NCI-H2081 (cell line): ENCODE measurements at places on chromosomes 11 and 22.

DNA sequence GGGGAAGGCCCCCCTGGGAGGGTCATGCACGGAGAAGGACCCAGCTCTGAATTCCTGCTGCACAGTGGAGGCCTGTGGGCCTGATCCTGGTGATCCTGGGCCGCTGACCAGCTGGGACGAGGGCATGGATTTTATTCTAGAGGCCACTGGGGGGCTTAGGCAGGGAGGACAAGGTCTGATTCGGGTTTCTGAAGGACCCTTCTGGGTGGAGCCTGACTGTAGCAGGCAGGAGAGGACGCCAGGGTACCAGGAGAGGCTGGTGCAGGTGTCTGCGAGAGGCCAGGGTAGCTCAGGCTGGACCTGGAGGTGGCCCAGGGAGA is 31.3 kb downstream of the MPPED1 start:
- no peak for DNase-seq

DNA sequence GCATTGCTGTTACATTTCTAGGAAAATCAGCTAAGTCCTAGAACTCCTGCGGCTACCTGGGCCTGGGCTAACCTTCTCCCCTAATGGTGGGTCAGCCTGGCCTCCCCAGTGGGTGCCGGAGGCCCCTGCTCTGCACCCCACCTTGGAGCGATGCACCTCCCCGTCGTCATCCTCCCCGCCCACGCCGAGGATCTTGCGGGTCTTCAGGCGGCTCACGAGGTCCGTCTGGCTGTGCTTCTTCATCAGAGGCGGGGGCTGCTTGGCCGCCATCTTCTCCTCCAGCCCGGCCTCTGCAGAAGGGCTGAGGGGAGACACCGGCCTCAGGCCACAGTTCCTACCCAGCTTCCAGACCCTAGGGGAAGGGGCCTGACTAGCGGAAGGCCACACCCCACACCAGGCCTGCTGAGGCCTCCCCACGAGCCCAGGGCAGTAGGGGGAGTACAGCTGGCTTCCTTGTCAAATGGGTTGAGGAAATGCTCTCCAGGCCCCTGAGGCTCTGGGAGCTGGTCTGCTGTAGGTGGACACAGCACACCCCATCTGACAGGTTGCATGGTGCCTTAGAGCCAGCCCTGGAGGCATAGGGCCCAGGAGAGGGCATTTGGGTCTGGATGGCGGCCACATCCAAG is 12.5 kb downstream of the TP53I11 start:
- DNase-seq: no peak

DNA sequence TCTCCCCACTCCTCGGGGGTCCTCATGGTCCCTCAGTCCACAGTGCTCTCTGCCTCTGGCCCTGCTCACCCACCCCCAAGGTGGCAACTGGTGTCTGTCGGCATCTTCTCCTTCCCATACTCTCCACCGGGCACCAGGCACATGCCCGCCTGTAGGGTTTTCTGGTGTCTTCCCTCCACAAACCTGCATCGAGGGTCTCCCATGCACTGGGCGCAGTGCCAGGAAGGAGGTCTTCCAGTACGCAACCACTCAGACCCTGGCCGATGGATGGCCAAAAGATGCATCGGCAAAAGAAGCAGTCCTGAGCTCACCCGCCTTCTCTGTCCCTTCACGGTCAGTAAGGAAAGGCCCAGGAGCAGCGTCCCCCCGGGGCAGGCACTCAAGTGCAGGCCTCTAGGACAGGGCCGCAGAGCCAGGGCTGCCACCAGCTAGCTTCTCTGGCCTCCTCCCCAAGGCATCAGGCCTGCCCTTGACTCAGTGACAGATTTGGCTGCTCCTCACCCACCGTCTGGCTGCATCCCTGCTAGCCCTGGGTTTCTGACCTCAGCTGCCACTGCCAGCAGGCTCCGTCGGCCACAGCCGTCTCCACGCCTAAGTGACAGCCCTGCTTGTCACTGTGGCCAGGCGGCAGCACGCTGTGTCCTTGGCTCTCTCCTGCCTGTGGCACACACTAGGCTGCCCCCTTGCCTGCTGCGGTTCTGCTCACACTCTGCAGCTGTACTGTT is 32.1 kb upstream of the IGSF9B start:
- DNase-seq: no peak

GRCh38 chr22:49400941-49401598 is 426.6 kb downstream of the BRD1 start:
- no peak for DNase-seq

DNA sequence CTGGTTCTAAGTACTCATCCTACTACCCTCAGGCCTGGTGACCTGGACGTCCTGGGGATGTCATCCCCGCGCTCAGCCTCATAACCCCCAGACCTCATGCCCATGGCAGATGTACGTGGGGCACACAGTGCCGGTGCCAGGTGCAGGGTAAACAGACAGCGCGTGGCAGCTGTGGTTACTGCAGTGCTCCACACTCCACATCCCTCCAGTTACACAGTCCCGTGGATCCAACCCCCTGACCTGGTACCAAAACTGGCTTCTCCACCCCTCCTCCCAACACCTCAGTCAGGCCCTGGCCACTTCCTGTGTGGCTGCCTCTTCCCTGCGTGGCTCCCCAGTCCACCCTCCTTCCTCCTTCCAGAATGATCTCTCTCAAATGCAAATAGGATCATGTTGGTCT is 95.2 kb downstream of the DSCAML1 start:
- no peak for DNase-seq

DNA sequence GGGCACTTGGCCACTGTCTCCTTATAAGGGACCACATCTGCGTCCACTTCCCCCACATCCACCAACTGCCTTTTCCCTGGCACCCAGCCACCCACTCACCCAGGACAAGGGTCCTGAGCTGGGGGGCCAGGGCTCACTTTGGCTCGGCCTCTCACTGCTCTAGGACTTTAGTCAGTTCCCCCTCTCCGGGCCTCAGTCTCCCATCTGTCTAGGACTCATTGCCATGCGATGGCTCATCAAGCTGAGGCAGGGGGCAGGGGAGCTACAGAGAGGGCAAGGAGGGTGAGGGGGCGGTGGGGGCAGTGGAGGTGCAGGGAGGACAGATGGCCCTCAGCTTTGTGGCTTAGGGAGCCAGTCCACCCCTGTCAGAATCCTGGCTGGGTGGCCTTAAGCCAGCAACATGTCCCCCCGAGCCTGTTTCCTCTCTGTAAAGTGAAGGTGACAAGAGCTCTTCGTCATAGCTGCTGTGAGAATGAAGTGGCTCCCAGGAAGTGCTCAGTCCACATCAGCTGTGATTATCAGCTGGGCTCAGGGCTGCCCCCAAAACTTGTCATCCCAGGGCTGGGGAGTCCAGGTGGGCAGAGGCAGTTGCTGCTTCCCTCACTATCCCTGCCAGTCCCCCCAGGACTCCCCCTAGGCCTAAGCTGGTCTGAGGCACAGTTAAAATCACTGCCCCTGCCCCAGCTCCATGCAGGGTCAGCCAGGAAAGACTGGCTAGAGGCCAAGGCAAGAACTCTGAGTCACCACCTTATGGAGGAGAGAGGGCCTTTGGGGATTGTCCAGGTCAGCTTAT is 14.9 kb downstream of the RAC2 start:
- no peak for DNase-seq

DNA sequence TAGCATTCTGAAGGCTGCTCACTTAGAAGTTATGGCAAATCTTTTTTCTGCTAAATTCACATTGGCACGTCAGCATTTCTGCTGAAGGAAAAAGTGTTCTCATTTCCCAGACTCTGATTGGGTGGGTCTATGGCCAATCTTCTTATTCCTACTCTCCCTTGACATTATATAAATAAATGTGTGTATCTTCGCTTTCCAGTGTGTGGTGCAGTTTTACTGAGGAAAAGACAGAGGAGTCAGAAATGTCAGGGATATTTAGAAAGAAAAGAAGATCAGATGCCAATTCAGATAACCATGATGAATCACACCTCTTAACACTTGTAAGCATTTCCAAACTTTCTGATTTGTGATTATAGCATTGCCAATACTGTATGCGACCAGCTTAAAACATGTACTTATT is 3.2 kb upstream of the BDNF start:
- DNase-seq: no peak

DNA sequence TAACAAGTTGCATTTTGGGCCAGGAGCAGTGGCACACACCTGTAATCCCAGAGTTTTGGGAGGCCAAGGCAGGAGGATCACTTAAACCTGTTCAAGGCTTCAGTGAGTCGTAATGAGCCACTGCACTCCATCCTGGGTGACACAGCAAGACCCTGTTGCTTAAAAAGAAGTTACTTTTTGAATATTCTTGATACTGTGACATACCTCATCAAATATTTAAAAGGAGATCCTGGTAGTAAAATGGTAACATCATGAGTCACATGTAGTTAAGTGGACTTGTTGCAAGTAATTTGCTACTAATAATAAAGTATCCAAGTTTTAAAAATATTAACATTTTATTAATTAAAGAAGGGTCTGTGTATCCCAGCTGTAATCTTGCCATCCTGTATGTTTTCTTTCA is 18.3 kb downstream of the HMGXB4 start:
- DNase-seq: no peak

GRCh38 chr11:69442807-69443137 is 38.7 kb upstream of the LINC01488 start:
- no peak for DNase-seq

- DNase-seq: no peak
Measured at GRCh38 chr11:35786188-35786587, 123.6 kb downstream of the TRIM44 start.

DNA sequence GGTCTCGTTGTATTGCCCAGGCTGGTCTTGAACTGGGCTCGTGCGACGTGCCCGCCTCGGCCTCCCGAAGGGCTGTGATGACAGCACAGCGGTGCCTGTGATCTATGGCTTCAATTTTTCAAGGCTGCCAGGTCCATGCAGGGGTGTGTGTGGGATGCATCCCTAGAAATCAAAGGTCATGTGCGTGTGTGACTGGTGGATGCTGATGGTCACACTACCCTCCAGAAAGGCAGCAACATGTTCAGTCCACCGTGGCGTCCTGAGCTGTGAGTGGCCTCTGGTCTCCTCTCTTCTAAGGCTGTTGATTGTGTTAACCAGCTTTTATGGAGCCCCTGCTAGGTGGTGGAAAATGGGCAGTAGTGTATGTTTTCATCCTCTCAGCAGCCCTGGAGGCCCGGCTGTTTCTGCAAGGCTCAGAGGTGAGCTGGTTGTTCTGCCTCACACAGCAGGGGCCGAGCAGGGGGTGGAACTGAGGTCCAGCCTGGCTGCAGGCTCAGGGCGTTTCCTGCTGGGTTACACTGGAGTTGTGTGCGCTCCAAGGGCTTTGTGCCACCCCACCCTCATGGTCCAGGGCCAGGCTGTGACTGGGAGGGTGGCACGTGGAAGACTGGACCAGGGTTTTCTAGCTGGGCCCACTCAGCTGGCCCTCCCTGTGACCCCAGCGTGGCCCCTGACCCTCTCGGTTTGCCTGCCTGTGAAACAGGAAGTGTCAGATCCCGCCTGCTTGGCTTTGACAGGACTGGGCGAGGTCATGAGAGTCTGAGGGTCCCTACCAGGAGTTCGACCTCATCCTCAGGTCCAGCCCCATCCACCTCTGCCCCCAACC is 7.7 kb downstream of the BIK start:
- DNase-seq: no peak

GRCh38 chr22:37362621-37363020 is 64.7 kb downstream of the ELFN2 start:
- no peak for DNase-seq

DNA sequence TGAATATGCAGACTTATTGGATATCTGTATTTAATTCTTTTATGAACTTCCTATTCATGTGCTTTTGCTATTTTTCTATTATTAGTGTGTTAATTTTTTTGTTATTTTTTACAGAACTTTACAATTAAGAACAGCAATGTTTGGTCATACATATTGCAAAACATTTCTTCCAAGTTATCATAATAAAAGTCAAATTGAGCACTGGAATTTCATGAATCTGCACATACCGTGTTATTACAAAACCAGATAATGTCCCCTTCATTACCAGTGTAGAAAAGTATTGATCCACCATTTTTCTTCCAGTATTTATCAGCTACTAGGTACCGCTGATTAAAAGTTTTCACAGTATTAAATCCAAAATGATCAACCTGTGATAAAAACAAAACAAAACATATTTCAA is 40.5 kb downstream of the PRCP start:
- DNase-seq: no peak

DNA sequence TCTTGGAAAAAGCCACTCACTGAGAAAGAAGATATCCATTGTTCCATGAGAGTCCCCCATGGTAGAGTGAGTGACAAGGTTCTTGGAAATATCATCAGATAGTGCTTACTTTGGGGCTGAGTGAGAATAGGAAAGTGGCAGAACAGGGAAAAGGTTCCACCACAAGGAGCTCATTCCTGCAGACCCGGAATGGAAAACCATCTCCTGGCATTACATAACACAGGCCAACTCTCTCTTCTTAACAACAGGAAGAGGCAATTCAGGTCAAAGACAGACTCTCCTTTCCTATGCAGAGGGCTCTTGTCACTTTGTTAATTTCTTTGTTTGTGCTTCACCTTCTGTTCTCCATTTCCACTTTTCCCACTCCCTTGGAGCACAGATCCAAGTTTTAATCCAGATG is 259.7 kb downstream of the KIRREL3 start:
- no peak for DNase-seq
